HFFc6 (cell line): ENCODE measurements at places on chromosomes 1 and 21.

DNA sequence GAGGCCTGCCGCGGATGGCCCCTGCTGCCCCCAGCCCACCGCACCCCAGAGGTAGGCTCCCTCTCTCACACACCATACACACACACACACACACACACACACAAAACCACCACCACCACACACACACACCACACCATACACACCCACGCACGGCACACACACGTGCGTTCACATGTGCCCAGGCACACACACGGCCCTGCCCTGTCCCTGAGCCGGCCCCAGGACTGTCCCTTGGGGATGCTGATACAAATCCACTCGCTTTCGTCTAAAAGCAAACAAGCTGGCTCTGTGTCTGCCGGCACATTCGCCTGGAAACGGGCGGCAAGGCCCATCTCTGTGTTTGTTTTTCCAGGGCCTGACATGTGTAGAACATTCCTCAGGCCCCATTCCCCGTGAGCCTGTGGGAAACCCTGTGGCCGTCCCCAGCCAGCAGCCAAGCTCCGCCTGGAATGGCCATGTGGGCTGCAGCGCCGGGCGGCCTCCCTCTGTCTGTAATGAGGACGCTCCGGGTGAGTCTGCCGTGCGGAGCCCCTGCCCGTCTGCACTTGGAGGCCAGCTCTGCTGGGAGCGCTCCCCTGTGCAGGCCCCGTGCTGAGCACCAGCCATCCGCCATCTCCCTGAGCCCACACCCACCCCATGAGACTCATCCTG, 67.4 kb downstream of the DMRTB1 start:
- H3K36me3 ChIP-seq, result no peaks in the 10 kb centered on the region
- H3K27me3 ChIP-seq, result peaks cover 27% of the 10 kb centered on the region
- peak; percentile 33 for DNase-seq
- no peak overlapping the region for H3K27ac ChIP-seq

DNA sequence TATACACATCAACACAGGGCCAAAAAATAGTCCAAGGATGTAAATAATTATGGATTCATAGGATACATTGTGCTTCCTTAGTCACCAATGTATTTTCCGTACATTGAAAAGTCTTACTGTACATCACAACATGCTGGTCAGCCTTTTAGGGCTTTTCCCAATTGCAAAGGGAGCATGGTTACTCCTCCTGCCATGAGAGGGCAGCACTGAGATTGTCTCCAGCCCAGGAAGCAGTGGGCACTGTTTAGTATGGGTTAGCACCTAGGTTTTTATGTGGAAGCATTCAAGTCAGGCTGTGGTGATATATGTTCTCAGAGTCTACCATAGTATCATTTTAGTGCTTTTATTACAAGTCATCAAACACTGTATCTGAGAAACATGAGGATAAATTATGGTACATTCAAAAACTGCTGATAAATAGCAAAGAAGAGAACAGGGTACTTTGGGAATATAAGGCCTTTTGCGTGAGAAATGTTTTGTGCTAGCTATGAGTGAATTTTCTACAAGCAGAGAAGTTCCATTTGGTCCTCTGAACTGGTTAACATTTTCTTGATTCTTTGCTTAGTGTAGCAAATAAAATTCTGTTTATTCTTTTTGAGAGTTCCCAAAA, 34.0 kb downstream of the ST6GALNAC5 start:
- peaks cover 3% of the 10 kb centered on the region; the same call in 1 of the 2 replicates for H3K27me3 ChIP-seq
- no peak overlapping the region for H3K4me3 ChIP-seq
- peak; percentile 64 for DNase-seq
- no peaks in the 10 kb centered on the region for H3K36me3 ChIP-seq

DNA sequence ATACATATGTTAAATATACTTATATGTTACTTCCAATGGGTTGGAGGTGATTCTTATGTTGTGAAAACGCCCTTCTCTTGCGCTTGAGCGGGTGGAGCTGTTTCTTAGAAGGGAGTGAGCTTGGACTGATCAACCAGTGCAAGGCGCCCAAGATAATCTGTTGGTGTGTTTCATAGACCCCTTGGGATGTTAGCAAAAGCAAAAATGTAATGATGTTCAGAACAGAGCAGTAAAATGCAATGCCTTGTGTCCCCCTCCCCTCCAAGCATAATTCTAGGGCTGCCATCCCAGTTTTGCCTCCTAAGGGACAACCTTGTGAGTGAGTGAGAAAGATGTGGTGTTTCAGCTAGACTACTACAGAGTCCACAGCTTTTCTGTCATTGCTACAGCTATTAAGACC, 6.2 kb upstream of the CD34 start:
- H3K36me3 ChIP-seq, result no peaks in the 10 kb centered on the region
- H3K4me1 ChIP-seq, result peaks cover 10% of the 10 kb centered on the region
- peaks cover 35% of the 10 kb centered on the region for H3K27me3 ChIP-seq
- DNase-seq, result no peak

DNA sequence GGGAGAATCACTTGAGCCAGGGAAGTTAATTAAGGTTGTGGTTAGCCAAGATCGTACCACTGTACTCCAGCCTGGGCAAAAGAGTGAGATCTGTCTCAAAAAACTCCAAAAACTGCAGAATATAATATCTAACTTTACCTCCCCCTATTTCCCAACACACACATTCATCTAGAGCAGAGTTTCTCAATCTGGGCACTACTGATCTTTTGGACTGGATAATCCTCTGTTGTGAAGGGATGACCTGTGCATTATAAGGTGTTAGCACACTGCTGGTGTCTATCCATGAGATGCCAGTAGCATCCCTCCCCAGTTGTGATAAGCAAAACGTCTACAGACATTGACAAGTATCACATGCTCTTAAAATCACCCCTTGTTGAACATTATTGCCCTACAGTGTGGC, 61.8 kb downstream of the RGS13 start:
- no peak overlapping the region for H3K4me3 ChIP-seq
- no peaks in the 10 kb centered on the region; the same call in 1 of the 2 replicates for H3K4me1 ChIP-seq
- no peak for DNase-seq
- no peaks in the 10 kb centered on the region for H3K27me3 ChIP-seq
- H3K36me3 ChIP-seq, result peaks cover 4% of the 10 kb centered on the region; the same call in 1 of the 2 replicates
- H3K27ac ChIP-seq, result no peak overlapping the region

GRCh38 chr1:28668956-28669723, 556 bp downstream of the GMEB1 start:
- peaks cover 7% of the 10 kb centered on the region for H3K36me3 ChIP-seq
- peaks cover 20% of the 10 kb centered on the region for H3K4me1 ChIP-seq
- peak; percentile 16 for DNase-seq
- peak overlapping the region; percentile 97 for H3K27ac ChIP-seq

DNA sequence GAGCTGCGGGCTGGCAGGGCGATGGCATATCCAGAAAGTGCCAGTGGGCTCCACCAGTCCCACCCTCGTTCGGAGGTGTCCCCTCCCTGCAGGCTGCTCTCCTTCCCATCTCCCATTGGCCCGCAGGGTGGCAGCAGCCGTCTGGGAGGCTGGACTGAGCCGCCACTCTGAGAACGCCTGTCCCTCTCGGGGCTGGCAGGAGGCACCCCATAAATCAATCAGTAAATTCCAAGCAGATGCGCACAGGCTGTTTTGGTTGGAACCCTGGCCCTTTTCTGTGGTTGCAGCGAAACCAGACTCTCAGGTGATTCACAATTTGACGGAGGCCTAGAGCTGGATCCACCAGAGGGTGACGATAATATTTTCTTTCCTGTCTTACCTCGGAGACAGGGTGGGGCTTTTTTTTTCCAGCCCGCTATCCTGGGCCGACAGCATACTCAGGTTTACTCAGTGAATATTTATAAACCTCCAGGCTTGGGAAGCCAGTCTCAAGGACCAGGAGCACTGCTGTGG, 99.7 kb downstream of the GLIS1 start:
- H3K36me3 ChIP-seq, result no peaks in the 10 kb centered on the region
- peaks cover 39% of the 10 kb centered on the region for H3K27me3 ChIP-seq
- no peak overlapping the region for H3K4me3 ChIP-seq
- no peak for DNase-seq
- no peak overlapping the region for H3K27ac ChIP-seq

DNA sequence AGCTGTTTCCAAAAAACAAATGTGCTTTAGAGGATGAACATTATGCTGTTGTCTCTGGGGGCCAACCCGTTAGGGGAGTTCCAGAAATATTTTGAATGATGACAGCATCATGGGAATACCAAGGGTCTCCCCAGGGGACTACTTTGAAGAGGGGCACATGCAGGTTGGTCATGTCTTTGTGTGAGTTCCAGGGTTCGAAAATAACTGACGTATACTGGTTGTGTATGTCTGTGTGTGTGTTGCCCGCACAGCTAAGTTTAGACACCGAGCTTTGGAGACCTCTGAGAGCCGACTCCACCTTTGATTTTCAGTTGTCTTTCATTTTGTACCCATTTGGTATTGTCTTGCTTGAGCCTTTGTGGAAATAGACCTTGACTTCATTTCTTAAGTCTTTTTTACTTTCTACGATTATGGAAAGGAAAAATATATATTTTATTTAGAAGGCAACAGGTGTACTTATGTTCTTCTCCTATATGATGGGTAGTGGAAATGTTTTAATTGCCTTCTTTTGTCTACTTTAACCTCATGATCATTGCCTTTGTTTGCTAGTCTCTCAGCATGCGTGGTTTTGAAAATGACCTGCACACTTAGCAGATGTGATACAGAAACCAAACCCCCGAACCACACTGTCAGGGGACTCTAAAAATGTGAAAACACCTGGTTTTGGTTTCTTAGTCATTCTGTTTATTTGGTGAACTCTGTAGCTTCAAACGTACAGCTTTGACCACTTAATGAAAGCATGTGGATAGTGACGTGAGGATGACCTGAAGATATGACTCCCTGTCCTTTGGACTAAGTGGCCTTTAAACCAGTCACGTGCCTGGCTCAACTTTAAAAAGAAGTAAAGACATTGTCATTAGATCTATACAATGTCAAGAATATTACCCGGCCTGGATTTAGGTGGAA, 56.5 kb downstream of the GALNT2 start:
- H3K4me1 ChIP-seq, result peaks cover 56% of the 10 kb centered on the region
- H3K4me3 ChIP-seq, result no peak overlapping the region
- H3K27me3 ChIP-seq, result no peaks in the 10 kb centered on the region; the same call in 1 of the 2 replicates
- DNase-seq, result no peak

DNA sequence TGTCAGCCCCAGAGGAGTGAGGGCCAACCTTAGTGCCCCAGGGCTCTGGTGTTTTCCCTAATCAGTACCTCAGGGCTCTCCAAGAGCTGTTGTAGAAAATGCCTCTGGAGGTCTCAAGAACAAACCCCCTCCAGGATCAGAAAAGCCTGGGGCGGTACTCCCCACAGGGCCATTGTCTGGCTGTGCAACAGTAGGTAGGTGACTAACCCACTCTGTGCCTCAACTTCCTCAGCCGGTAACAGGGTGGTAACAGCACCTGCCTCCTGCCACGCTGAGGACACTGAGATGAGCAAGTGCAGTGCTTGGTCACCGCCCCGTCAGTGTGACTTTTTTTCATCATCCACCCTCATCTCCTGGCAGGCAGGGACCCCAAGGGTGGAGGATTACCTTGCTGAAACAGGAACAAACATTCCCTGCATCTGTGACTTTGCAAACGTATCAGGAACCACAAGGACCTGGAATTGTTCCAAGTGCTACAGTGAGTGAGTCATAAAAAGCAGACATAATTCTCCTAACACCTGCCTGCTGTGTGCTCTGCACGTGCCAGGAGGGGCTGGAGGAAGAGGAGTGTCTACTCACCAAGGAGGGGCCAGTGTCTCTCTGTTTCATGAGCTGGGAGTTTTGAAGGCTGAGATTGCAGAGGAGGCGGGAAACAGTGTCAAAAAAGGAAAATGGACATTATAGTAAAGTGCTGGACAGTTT, 440.8 kb downstream of the NPHP4 start:
- no peak for DNase-seq
- H3K4me3 ChIP-seq, result no peak overlapping the region
- H3K27me3 ChIP-seq, result no peaks in the 10 kb centered on the region; the same call in 1 of the 2 replicates
- H3K36me3 ChIP-seq, result no peaks in the 10 kb centered on the region
- H3K27ac ChIP-seq, result no peak overlapping the region
- H3K4me1 ChIP-seq, result no peaks in the 10 kb centered on the region

DNA sequence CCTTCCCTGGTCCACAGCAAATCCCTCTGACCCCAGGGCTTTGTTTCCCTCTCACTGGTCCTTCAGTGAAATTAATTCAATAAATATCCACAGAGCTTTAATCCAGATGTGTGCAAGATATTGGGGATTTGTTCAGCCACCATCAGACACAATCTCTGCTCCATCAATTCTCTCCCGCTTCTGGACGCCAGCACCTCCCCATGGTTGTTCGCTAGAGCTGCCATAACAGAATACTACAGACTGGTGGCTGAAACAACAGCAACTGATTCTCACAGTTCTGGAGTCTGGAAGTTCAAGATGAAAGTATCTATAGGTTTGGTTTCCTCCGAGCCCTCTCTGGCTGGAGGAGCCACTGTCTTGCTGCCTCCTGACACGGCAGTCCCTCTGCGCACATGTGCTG, 303.9 kb downstream of the SMYD3 start:
- peaks cover 22% of the 10 kb centered on the region for H3K4me1 ChIP-seq
- H3K4me3 ChIP-seq, result no peak overlapping the region
- peaks cover 7% of the 10 kb centered on the region; the same call in 1 of the 2 replicates for H3K36me3 ChIP-seq
- H3K27me3 ChIP-seq, result no peaks in the 10 kb centered on the region
- no peak overlapping the region; the same call in 1 of the 2 replicates for H3K27ac ChIP-seq

DNA sequence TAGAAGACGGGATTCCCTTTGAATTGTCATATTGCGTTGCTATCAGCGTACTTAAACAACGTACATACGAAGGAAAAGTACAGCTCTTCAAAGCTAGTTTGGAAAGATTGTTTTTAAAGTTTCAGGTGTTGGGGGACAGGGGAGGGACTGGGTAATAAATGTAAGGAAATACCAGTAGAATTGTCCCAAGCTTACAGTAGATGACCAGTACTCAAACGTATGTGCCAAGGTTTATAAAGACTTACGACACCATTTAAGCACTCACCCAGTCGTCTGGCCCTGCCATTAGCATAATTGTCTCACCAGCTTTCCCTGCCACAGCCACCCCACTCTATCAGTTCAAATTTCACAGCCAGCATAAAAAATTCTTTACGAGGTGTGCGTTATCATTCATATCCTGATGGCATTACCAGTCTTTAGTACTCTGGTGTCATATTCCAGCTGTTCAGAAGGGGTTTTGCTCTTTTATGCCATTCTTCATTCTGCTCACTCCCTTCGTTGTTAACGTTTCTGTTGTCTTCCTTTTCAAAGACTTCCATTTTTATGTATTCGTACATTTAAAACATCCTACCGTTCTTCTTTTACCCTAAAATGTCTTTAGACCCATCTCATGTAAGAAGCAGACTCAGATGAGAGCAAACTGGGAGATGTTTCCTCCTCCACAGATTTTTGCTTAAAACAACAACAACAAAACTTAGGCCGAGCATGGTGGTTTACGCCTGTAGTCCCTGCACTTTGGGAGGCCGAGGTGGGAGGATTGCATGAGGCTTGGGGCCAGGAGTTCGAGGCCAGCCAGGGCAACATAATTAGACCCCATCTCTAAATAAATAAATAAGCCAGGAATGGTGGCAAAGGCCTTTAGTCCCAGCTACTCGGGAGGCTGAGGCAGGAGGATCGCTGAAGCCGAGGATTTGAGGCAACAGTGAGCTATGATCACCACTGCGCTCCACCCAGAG, 1.0 kb upstream of the HP1BP3 start:
- peaks cover 14% of the 10 kb centered on the region for H3K27me3 ChIP-seq
- H3K4me1 ChIP-seq, result peaks cover 35% of the 10 kb centered on the region
- peaks cover 10% of the 10 kb centered on the region for H3K36me3 ChIP-seq
- DNase-seq, result peak; percentile 44
- H3K27ac ChIP-seq, result peak overlapping the region; percentile 98

GRCh38 chr1:69833536-69833935, 265.8 kb downstream of the LRRC7 start:
- no peak for DNase-seq
- no peak overlapping the region for H3K27ac ChIP-seq
